ENCODE measurements at places on chromosomes 13 and 19.

DNA sequence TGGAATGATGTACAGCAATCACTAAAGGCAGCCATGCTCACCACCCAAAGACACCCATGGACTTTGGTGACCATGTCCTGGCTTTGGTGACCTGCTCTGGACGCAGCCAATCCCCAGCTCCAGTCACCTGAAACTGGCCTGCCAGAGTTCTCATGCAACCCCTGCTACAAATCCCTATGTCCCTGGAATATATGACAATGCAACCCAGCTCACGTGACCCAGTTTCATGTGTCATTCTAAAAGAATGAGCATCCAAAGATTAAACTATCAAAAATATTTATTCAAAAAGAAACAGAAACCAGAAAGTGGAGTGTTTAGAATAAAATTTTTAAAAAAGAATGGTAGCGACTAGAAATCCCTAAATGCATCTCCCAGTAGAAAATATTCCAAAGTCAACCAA, 203.3 kb upstream of the IRS2 start:
- no peak for DNase-seq

- no peak for DNase-seq
Measured at GRCh38 chr19:38437295-38437694, 3.8 kb downstream of the RYR1 start.

GRCh38 chr19:48292798-48293197, 22.9 kb downstream of the ZNF114 start:
- no peak for DNase-seq

DNA sequence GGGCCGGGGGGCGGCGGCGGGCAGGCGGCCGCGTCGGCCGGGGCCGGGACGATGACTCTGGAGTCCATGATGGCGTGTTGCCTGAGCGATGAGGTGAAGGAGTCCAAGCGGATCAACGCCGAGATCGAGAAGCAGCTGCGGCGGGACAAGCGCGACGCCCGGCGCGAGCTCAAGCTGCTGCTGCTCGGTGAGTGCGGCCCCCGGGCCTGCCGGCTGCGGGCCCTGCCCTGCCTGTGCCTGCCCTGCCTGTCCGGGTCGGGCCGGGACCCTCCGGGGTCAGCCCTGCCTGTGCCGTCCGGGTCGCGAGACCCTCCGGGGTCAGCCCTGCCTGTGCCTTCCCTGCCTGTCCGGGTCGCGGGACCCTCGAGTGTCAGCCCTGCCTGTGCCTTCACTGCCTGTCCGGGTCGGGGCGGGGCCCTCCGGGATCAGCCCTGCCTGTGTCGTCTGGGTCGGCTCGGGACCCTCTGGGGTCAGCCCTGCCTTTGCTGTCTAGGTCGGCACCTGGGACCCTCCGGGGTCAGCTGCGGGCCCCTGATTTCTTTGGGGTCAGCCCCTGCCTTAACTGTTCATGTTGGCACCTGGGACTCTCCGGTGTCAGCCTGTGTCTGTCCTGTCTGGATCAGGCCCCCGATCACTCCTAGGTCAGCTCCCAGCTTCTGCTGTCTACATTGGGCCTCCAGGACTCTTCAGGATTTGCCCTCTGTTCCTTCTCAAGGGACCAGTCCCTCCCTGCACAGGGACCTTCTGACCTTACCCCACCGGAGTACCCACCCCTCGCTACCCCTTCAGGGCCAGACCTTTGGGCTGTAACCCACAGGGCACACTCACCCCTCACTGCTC, 659 bp downstream of the GNA11 start:
- DNase-seq, result no peak
